Body of pancreas (tissue), 4 donors: ENCODE measurements at places on chromosomes 1 and 21. TPM values are rescaled to one million over a fixed set of nuclear protein-coding genes. Genes with fewer than 3 reads are reported as not detected.

Gene PRAMEF6
- total RNA-seq = not detected

Gene CHODL
- total RNA-seq = 4.9 TPM

Gene GPR37L1
- not detected for total RNA-seq

Gene DNALI1
- total RNA-seq = 19.5 TPM

Gene RIMS3
- total RNA-seq = 2.1 TPM

Gene TRAF3IP3
- 4.7 TPM for total RNA-seq

Gene KCNJ10
- total RNA-seq = not detected

Gene OR2L8
- not detected for total RNA-seq

Gene ZFP69B
- 0.66 TPM for total RNA-seq

Gene HEYL
- total RNA-seq = 33.7 TPM

Gene GBP3
- total RNA-seq = 8.2 TPM

Gene GUCA2A
- not detected for total RNA-seq

Gene ZBED6
- 7.8 TPM for total RNA-seq

Gene OR10J1
- not detected for total RNA-seq

Gene TBX19
- total RNA-seq = 0.78 TPM

Gene SYPL2
- total RNA-seq = 1.8 TPM

Gene DMBX1
- total RNA-seq = not detected

Gene CD52
- not detected for total RNA-seq

Gene ACP6
- total RNA-seq = 24.7 TPM

Gene SMCP
- total RNA-seq = not detected

Gene CACNA1E
- total RNA-seq = 1.0 TPM

Gene CD1D
- total RNA-seq = 0.33 TPM

Gene RIIAD1
- not detected for total RNA-seq
